ENCODE measurements at places on chromosomes 3 and 15. TPM values are rescaled to one million over a fixed set of nuclear protein-coding genes. Genes with fewer than 3 reads are reported as not detected.

DNA sequence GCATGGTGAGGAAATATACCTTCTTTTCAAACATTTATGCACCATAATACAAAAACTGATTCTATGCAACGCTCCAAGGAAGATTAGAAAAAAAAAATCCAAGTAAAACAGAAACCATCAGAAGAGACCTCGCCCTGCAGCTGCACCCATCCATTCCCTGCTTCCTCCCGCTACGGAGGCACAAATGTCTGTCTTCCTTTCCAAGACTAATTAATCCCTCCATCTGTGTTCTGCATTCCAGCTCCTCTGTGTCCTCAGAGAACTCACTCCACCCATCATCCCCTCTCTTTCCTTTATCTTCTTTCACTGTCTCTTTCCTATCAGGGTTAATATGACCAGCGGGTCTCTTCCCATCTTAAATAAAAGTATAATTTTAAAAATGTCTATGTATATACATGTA lies 196.1 kb downstream of the ADAMTSL3 start:
- H3K4me1 ChIP-seq: no peaks in the 10 kb centered on the region
- H3K27me3 ChIP-seq: no peaks in the 10 kb centered on the region
- H3K4me3 ChIP-seq: no peak overlapping the region
- DNase-seq: no peak
- no peaks in the 10 kb centered on the region for H3K36me3 ChIP-seq

- H3K4me3 ChIP-seq: no peak overlapping the region
- H3K36me3 ChIP-seq: no peaks in the 10 kb centered on the region
- H3K27ac ChIP-seq: no peak overlapping the region
- no peaks in the 10 kb centered on the region for H3K4me1 ChIP-seq
- no peaks in the 10 kb centered on the region for H3K27me3 ChIP-seq
- DNase-seq: no peak
Measured at GRCh38 chr3:134944429-134944828, 149.4 kb downstream of the EPHB1 start.

- no peak for DNase-seq
- no peaks in the 10 kb centered on the region for H3K27me3 ChIP-seq
- no peak overlapping the region for H3K4me3 ChIP-seq
- H3K27ac ChIP-seq: no peak overlapping the region
- H3K36me3 ChIP-seq: no peaks in the 10 kb centered on the region
- H3K4me1 ChIP-seq: no peaks in the 10 kb centered on the region
Measured at GRCh38 chr3:66618066-66618465, 117.2 kb upstream of the LRIG1 start.

GRCh38 chr15:80819001-80819400 lies 39.8 kb downstream of the CEMIP start:
- H3K36me3 ChIP-seq: no peaks in the 10 kb centered on the region
- no peaks in the 10 kb centered on the region for H3K4me1 ChIP-seq
- H3K4me3 ChIP-seq: no peak overlapping the region
- no peak overlapping the region for H3K27ac ChIP-seq
- no peak for DNase-seq
- H3K27me3 ChIP-seq: peaks cover 8% of the 10 kb centered on the region

- H3K4me3 ChIP-seq: no peak overlapping the region
- no peak for DNase-seq
- no peaks in the 10 kb centered on the region for H3K36me3 ChIP-seq
- no peak overlapping the region for H3K27ac ChIP-seq
Measured at GRCh38 chr3:84621823-84622222, 337.0 kb upstream of the CADM2 start.

GRCh38 chr3:65635657-65636056 lies 403.1 kb downstream of the MAGI1 start:
- no peak for DNase-seq
- no peak overlapping the region for H3K4me3 ChIP-seq
- H3K4me1 ChIP-seq: no peaks in the 10 kb centered on the region
- no peaks in the 10 kb centered on the region for H3K27me3 ChIP-seq
- H3K36me3 ChIP-seq: no peaks in the 10 kb centered on the region

- peaks cover 7% of the 10 kb centered on the region for H3K4me1 ChIP-seq
- H3K27ac ChIP-seq: no peak overlapping the region
- H3K4me3 ChIP-seq: no peak overlapping the region
- peak; percentile 29 for DNase-seq
- no peaks in the 10 kb centered on the region for H3K27me3 ChIP-seq
Measured at GRCh38 chr3:179068779-179069530, 2.7 kb downstream of the ZMAT3 start.

DNA sequence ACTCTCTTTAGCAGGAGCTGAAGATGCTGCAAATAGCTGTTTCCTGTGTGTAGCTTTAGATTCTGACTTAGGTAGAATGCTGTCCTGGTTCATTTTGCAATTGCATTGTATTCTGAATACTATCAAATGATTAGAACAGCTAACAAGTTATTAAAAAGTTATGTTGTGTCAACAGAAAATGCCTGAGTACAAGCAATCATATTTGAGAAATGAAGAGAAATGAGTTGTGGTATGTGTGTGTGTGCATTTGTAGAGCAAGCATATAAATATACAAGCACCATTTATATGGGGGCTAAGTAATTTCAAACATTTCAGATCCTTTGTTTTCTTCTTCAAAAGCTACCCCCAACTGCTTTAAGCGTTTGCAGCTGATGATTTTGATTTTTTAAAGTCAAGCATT lies 7.8 kb downstream of the ZIC1 start:
- H3K36me3 ChIP-seq: no peaks in the 10 kb centered on the region
- peaks cover 10% of the 10 kb centered on the region for H3K27me3 ChIP-seq
- no peak overlapping the region for H3K27ac ChIP-seq
- no peak overlapping the region for H3K4me3 ChIP-seq
- DNase-seq: no peak

GRCh38 chr3:58514405-58514804 lies 22.5 kb downstream of the KCTD6 start:
- no peak for DNase-seq
- no peaks in the 10 kb centered on the region for H3K4me1 ChIP-seq
- no peak overlapping the region for H3K4me3 ChIP-seq
- peaks cover 11% of the 10 kb centered on the region for H3K27me3 ChIP-seq
- no peak overlapping the region for H3K27ac ChIP-seq
- H3K36me3 ChIP-seq: no peaks in the 10 kb centered on the region

DNA sequence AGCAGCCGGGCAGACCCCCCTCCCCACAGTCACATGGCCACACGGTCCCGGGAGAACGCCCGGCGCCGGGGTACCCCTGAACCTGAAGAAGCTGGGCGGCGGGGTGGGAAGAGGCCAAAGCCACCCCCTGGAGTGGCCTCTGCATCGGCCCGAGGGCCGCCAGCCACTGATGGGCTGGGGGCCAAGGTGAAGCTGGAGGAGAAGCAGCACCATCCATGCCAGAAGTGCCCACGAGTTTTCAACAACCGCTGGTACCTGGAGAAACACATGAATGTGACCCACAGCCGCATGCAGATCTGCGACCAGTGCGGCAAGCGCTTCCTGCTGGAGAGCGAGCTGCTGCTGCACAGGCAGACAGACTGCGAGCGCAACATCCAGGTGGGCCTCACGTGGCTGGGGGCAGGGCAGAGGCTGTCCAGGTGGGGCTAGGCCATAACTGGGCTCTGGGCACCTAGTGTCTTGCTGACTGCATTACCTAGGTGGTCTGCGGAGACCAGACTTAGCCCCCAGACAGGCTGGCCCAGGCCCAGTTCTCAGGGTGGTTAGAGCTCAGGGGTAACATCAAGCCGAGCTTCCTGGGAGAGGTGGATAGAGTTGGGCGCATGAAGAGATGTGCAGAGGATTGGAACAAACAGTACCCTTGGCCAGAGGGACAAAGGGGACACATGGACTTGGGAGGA lies 6.1 kb downstream of the ZBTB47 start:
- no peak for DNase-seq
- H3K4me1 ChIP-seq: peaks cover 36% of the 10 kb centered on the region
- H3K36me3 ChIP-seq: peaks cover 5% of the 10 kb centered on the region

GRCh38 chr3:18441551-18441950 lies 16.4 kb upstream of the SATB1 start:
- H3K4me3 ChIP-seq: no peak overlapping the region
- peaks cover 9% of the 10 kb centered on the region for H3K4me1 ChIP-seq
- no peak overlapping the region for H3K27ac ChIP-seq
- no peak for DNase-seq

DNA sequence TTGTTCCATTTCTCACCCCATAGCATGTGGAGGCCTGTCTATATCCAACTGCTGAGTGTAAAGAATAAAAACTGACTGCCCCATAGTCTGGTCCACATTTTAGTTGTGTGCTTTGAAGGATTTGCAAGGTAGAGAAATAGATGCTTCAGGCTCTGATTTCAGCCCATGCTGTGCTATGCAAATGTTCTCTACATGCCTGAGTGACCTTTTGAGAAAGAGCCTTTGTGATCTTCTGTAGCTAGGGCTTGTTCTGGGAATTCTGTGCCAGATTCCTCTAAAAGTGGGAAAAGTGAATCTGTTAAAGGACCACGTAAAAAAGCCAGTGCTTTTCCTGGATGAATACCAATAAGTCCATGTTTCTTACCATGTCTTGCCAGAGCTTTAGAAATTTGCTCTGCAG lies 5.2 kb downstream of the KCTD6 start:
- DNase-seq: no peak
- H3K27ac ChIP-seq: no peak overlapping the region
- H3K36me3 ChIP-seq: no peaks in the 10 kb centered on the region
- H3K27me3 ChIP-seq: no peaks in the 10 kb centered on the region
- peaks cover 6% of the 10 kb centered on the region for H3K4me1 ChIP-seq

- H3K27me3 ChIP-seq: no peaks in the 10 kb centered on the region
- no peaks in the 10 kb centered on the region for H3K4me1 ChIP-seq
- H3K4me3 ChIP-seq: no peak overlapping the region
Measured at GRCh38 chr15:45555934-45556608, 31.1 kb upstream of the BLOC1S6 start.

DNA sequence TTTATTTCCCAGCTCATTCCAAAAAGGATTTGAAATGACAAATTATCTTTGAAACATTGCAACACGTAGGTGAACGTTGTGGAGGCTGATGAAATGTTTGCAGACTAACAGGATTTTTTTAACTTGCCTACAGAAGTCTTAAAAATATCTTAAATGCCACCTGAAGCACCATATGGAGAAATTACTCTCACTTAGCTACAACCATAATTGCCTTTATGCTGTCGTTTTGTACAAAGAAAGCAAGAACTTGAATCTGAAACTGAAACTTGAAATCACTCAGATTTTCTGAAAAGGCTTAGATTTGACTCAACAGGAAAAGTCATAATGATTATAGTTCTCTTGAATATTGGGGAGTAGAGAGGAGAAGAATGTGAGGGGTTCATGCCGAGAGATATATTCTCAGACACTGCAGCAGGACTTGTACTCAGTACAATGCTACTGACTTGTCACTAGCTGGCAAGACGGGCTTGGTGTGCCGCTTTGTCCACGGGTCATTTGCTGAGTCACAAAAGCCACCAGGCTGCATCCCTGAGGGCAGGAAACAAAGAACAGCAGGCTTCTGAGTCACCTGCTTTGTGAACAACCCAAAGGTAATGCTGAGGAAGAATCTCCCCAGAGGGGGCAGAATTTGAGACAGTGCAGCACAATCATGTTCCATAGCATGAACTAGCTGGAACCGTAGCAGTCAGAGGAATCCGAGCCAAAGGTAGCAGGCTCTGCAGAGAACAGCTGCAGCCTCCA lies 7.1 kb upstream of the FMN1 start:
- H3K27me3 ChIP-seq: peaks cover 8% of the 10 kb centered on the region
- H3K27ac ChIP-seq: no peak overlapping the region
- no peak overlapping the region for H3K4me3 ChIP-seq
- H3K4me1 ChIP-seq: no peaks in the 10 kb centered on the region
- H3K36me3 ChIP-seq: no peaks in the 10 kb centered on the region

DNA sequence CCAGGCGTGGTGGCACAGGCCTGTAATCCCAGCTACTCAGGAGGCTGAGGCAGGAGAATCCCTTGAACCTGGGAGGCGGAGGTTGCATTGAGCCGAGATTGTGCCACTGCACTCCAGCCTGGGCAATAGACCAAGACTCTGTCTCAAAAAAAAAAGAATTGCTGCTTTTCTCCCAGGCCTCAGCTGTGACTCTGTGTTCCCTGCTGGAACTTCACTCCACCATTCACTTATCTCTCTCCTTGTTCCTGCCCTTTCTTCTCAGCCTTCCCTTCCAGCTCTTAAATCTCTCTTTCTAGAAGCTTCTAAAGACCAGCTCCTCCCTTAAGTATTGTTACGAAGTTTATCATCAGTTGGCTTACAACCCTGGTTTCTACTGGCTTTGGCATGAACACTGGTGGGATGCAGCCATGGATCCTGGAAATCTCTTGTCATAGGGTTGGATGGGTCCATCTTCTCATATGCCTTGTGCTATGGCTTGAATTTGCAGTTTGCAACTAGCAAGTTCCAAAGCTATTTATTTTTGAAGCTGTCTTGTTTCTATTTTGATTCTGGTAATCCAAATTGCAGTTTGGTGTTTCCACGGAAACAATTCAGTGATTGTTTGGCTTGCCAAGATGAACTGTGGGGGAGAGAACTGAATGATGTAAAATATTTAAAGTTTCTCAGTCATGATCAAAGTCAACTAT lies 10.5 kb downstream of the C3orf62 start:
- H3K4me3 ChIP-seq: no peak overlapping the region
- no peak overlapping the region for H3K27ac ChIP-seq
- H3K27me3 ChIP-seq: no peaks in the 10 kb centered on the region
- no peak for DNase-seq
- no peaks in the 10 kb centered on the region for H3K4me1 ChIP-seq

Gene CAND2
- total RNA-seq: 14.9 TPM

Gene C3orf22
- total RNA-seq: not detected

Gene GOLGA6B
- not detected for total RNA-seq

Gene SEMA3B
- 2.2 TPM for total RNA-seq

Measured in K562 (cell line).